ENCODE measurements at places on chromosomes 3 and 15.

DNA sequence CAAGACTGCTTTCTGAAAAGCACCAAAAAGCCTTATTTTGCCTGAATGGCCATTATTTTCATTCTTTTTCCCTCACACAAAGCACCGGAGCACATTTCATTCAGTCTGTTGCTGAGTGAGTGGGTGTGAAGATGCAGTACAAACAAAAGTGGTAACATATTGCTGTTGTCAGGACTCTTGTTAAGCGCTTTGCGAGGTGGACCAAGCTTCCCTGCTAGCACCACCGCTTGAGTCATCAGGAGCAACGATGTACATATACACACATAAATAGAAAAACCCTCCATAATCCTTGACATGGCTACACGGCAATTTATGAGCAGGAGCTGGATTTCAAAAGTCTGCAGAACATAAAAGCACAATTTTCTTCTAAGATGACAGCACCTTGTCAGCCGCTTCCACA, 372.0 kb upstream of the ICE2 start:
- no peak for DNase-seq

GRCh38 chr3:3998140-3998922, 199.1 kb downstream of the LRRN1 start:
- DNase-seq: peak; percentile 86

- DNase-seq: no peak
Observed at GRCh38 chr15:69766156-69766555, 313.5 kb downstream of the RPLP1 start.

- DNase-seq: no peak
Observed at GRCh38 chr3:99319961-99320360, 318.4 kb upstream of the COL8A1 start.
